Activated CD8-positive, alpha-beta T cell treated with anti-CD3 and anti-CD28 coated beads for 36 hours (primary cell): ENCODE measurements at places on chromosomes 11 and 22.
A peak's percentile ranks its signal among the peaks of the same experiment; 100 is the strongest.

DNA sequence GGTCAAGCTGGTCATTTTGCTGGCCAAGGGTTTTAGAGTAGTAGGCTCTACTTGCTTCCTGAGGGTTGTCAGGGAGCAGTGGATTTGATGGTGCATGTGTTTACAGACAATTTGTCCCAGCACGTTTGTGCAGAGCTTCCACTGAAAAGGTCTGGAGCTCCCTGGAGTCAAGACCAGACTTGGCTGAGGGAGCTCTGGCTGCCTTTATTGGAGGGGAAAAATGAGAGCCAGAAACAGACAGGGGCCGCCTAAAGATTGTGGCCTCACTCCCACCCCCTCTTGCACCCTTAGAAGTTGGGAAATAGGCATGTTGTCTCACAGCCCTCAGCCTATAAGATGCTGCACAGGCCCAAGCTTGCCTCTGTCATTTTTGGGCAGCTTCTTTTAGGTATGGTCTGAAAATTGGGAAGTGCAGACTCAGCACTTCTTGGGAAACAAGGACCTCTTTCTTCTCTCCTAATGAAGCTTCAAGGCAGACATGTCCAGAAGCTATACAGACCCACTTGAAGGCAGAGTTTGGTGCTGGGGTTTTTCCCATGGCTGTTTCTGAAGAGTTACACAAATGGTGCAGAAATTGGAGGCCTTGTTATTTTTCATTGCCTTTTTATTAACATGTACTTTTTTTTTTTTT, 55.1 kb downstream of the AMOTL1 start:
- no peak for DNase-seq

GRCh38 chr11:109859045-109859724, 234.0 kb upstream of the ZC3H12C start:
- DNase-seq: no peak

- DNase-seq: peak; percentile 27
Observed at GRCh38 chr22:45968751-45969413, 8.1 kb downstream of the WNT7B start.

DNA sequence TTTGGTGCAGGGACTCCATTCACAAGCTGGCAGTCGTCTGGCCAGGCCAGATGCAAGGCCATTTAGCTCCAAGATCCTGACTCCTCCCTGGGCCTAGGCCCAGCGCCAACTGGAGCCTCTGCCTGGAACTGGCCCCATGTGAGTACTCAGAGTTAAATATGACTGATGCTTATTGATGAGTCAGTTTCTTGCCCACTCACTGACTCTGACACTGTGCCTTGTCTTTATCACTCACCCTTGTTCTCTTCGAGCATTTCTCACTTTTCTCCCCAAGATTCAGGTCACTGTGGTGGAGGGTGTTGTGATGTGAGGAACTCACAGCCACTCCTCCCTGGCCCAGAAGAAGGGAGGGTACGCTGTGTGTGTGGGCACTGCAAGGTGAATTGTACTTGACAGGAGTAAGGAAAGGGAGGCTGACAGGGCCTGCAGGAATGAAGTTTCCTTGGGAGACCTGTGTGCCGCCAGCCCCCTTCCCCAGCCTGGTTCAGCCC, 23.2 kb upstream of the ST3GAL4 start:
- peak; percentile 35 for DNase-seq

- DNase-seq: no peak
Observed at GRCh38 chr11:113980785-113981184, 5.9 kb downstream of the HTR3A start.

DNA sequence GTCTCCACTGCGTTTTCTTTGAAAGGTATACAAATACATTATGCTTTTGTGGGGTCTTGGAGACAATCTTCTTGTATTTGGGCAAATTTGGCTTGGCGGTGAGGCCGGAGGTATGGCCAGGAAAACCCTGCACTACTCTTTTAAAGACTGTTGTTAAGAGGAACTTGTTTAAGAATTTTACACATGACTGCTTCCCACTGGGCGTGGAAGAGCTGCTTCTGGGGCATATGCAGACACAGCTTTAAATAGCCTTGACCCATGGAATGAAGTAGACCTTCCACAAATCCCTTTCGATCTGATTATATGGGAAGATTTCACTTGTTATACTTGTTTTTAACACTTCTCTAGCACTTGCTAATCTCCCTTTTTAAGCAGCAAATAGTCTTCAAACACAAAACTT, 453.6 kb downstream of the MN1 start:
- DNase-seq: no peak

DNA sequence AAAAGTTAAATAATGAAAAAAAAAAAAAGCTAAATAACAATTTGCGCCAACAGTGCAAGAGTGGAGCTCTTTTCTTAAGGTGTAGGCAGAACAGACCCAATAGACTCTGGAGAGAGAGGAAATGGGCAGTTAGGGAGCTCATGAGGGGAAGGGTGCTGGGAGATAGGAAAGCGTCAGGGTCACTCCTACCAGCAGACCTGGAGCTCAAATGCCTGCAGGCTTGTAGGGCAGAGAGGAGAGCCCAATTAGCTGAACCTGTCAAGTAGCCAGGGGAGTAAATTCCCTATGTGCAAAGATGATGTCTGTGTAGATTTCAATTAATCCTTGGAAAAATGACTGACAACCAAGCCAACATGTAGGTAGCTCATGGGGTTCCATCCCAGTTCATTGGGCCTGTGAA, 73.0 kb downstream of the RAB30 start:
- DNase-seq: no peak

DNA sequence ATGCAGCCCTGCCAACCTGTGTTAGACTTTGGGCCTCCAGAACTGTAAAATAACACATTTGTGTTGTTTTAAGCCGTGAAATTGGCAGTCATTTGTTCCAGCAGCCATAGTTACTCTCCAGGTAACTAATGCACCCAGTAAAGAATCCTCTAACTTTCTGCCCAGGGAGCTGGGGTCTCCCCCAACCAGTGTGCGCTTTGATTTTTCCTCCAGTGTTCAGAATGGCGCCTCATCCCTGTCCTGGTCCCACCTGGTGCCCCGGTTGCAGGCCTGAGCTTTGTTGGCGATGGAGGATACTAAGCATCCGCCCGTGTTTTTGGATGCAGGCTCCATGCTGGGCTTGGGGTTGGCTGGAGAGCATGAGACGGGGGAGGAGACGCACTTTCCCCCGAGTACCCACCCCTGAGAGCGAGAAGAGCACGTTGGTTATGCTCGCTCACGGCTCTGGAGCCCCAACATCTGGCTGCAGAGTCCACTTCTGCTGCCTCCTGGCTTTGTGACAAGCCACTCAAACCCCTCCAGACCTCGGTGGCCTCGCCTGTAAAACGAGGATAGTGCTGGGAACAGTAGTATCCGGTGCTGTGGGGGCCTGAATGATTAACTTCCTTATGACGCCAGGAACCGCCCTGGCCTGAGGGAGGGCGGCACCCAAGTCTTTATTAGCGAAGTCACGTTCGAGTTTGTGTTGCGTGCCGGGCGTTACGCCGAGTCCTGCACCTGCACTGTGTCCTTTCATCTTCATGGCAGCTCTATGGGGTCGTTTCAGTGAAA, 25.8 kb downstream of the MRGPRD start:
- DNase-seq: no peak

- DNase-seq: no peak
Observed at GRCh38 chr22:49261616-49262015, 566.1 kb downstream of the BRD1 start.

DNA sequence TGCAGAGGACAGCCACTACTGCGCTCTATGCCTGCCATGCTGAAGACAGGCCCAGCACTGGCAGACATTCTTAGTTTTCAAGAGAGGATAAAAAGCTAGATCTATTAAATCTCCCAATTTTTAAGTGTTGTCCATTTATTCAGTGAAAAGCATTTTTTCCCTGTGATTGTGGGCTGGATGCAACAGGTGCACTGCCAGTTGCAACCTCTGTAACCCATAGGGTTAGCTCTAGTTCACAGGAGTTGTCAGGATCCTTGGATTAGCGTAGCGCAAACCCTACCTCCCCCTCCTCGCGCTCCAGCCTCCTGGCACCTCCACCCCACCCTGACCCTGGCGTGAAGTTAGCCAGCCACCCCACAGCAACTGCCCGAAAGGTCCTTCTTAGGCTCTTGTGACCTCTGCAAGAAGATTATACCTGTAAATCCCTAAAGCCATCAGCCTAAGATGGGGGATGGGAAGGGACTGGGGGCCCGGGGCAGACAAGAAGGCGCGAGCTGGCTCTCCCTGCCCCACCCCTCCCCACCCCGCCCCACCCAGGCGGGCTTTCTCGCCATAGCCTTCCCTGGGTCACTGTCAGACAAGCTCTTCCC, 30.9 kb downstream of the EIF3F start:
- DNase-seq: no peak

GRCh38 chr22:49294656-49295464, 532.8 kb downstream of the BRD1 start:
- no peak for DNase-seq

DNA sequence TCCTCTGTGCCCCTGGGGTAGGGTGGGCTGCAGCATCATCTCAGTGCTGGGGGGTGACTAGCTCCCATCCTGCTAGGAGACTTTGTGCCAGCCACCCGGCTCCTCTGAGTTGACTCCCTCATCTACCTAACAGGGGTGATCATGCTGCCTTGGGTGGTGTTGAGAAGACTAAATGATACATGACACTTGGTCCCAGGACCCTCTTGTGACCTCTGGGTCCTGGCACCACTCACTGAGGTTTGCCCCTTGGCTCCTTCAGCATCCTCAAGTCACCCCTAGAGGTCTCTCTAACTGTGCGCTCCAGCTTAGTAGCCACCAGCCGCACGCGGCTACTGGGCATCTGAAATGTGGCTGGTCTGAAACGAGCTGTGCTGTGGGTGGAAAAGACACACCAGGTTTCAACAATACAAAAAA, 72.1 kb downstream of the LRRC32 start:
- DNase-seq: peak; percentile 65

DNA sequence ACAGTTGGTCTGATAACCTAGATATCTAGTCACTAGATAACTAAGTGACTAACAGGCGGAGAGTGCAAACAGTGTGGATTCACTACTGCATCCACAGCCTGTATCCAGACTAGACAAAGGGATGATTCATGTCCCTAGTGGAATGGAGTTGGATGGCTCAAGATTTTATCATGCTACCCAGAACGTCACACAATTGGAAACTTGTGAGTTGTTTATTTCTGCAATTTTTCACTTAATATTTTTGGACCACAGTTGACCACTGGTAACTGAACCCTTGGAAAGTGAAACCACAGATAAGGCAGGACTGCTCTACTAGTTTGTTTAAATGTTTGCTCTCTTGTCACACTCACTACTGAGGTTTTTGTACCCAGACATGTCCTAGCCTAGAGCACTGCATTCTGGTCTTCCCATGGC, 76.0 kb downstream of the UBASH3B start:
- no peak for DNase-seq

DNA sequence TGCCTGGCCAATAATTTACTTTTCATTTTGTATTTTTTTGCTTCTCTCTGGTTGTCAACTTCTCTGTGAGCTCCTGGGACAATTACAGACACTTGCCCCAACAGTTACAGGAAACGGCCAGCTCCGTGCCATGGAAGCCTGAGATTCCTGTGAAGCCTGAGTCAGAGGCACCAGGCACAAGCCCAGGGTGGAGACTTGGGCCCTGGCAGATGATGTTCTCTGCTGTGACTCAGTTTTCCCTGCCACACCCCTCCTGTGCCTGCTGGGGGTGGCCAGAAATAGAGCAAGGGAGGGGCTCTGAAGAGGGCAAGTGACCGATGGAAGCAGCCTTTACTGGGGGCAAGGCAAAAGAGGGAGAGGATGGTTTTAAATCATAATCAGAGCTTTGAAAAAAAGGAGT, 4.9 kb downstream of the ATP5MGL start:
- no peak for DNase-seq

GRCh38 chr11:103887001-103887658, 149.3 kb upstream of the DDI1 start:
- no peak for DNase-seq

DNA sequence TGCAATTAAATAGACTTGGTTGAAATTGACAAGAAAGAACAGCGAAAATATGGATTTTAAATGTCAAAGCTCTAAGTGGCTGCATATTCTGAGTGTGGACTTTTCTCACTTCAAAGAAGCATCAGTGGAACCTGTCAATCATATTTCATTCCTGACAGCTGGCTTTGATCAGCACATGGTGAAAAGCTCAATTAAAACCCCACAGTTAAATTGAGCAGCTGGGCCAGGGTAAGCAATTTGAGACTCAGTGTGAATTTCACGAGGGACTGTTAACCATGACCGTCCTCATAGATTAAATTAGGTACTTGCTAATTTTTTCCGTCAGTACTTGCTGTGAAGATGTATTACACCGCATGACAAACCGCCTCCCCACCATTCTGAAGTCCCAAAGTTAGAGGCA, 11.0 kb upstream of the OR10D3 start:
- DNase-seq: no peak

DNA sequence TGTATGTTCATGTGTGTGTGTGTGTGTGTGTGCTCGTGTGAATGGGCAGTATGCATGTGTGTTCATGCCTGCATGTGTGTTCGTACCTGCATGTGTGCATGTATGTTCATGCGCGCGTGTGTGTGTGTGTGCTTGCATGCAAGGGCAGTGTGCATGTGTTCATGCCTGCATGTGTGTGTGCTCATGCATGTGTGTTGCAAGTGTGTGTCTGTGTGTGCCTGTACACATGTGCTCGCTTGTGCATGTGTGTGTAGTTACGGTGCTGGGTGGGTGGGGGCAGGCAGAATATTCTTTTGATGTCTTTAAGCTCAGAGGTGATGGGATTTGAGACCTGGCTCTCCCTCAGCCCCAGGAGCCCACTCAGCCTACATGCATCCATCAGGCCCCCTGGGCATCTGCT, 822.1 kb downstream of the BRD1 start:
- no peak for DNase-seq

DNA sequence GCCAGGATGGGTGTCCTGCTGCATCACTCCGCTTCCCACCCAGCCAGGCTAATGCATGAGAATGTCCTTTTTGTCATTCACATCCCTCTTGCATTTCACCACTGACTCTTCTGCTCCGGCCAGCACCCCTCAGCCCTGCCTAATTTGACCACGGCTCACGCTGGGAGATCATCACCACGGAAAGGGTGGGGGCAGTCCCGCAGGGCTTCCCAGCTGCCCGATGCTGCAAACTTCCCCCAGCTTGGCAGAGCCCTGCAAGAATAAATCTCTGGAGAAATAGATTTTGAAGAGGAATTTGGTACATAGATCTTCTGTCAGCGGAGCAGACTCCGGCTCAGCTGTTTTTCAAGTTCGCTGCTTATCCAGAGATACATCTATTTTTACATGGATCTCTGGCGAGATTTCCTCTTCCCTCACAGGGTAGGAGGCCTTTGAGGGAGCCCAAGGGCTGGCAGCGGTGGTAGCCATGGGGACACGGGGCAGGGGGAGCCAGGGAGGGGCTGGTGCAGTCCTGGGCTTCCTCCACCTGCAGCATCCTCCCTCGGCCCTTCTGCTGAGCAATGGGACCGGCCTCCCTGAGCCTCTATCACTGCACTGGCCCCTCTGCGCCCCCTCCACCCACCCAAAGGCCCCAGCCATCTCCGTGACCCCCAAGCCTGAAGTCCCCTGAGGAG, 62.6 kb downstream of the BUD13 start:
- no peak for DNase-seq

DNA sequence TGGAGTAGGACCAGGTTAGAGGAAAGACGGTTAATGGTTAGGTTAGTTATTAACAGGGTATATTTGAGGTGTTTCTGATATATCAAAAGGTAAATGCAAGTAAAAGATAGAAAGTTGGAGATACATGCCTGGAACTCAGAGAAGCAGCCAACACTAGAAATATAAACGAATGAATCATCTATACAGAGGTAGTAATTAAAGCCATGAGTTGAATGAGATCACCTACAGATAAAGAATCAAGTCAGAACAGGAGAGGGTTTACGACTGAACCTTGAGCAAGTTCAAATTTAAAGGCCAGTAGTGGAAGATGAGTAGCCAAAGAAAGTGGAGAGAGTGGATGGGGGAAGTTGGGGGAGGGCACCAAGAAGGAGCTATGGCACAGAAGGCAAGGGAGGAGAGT, 73.9 kb downstream of the SPON1 start:
- DNase-seq: no peak

GRCh38 chr11:69221086-69221485, 65.4 kb downstream of the SMIM38 start:
- no peak for DNase-seq
